ENCODE measurements at places on chromosomes 4 and X. TPM values are rescaled to one million over a fixed set of nuclear protein-coding genes. Genes with fewer than 3 reads are reported as not detected.

DIPK2B gene
- not detected for total RNA-seq

CLIC2 gene
- total RNA-seq: 0.48 TPM

MAGEC3 gene
- total RNA-seq: not detected

PNMA6A gene
- total RNA-seq: 0.15 TPM

XG gene
- not detected for total RNA-seq

MAGEE1 gene
- total RNA-seq: 4.7 TPM

FAM9B gene
- not detected for total RNA-seq

FGA gene
- not detected for total RNA-seq

NUP62CL gene
- 1.9 TPM for total RNA-seq

SPANXN5 gene
- total RNA-seq: not detected

ABLIM2 gene
- total RNA-seq: 0.79 TPM

BCOR gene
- 53.1 TPM for total RNA-seq

Measured in activated CD4-positive, alpha-beta T cell treated with anti-CD3 and anti-CD28 coated beads, Interleukin-2, amount 10 ng/mL, durations not matched to agents 7 days and 5 days (primary cell).